Hindlimb muscle (tissue), 1 donor: ENCODE measurements at places on chromosomes 11 and 22.

- DNase-seq, result no peak
Observed at GRCh38 chr11:111456086-111456858, 55.9 kb downstream of the BTG4 start.

GRCh38 chr22:21677606-21678443 is 12.0 kb downstream of the PPIL2 start:
- DNase-seq, result no peak

- no peak for DNase-seq
Observed at GRCh38 chr11:19279451-19279850, 38.7 kb upstream of the E2F8 start.

GRCh38 chr11:129324533-129325175 is 51.0 kb upstream of the BARX2 start:
- DNase-seq, result no peak

DNA sequence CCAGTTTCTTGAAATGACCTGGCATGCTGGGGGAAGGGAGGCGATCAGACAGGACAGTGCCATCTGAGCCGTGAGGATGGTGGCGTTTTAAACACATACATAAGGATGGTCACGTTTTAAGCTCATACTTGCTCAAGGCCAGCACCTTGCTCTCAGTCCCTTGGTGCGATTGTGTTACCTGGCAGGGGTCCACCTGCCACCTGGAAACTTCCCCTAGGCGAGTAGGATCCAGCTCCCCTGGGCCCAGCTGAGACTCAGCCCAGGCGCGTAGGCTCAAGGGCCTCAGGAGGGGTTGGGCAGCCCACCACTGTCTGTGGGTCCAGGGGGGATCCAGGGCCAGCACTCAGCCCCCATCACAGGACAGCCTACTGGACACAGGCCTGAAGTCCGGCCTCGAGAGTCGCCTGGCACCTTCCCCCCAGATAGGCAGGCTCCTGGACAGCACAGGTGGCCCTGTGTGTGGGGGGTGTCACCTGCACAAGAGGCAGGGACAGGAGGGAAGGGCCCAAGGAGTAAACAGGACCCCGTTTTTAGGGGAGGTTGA is 185.8 kb downstream of the BRD1 start:
- DNase-seq, result no peak

- DNase-seq, result no peak
Observed at GRCh38 chr11:122033193-122033592, 82.8 kb downstream of the BLID start.

DNA sequence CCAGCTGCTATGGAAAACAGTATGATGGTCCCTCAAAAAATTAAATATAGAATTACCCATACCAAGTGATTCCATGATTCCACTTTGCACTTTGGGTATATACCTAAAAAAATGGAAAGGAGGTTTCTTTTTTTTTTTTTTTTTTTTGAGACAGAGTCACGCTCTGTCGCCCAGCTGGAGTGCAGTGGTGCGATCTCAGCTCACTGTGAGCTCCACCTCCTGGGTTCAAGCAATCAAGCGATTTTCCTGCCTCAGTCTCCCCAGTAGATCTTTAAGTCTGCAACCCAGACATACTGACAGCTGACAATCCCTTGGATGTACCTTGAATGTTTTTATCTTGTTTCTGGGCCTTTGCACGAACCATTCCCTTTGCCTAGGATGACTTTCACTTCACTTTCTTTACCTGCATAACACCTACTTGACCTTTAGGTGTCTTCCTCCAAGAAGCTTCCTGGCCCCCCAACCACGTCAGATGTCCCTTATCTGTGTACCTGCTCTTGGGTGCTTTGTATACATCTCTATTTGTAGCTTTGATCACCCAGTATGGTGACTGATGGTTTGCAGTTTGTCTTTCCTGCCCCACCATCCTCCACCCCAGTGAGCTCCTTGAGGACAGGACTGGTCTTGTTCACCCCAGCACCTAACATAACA is 11.6 kb downstream of the UCP3 start:
- no peak for DNase-seq

DNA sequence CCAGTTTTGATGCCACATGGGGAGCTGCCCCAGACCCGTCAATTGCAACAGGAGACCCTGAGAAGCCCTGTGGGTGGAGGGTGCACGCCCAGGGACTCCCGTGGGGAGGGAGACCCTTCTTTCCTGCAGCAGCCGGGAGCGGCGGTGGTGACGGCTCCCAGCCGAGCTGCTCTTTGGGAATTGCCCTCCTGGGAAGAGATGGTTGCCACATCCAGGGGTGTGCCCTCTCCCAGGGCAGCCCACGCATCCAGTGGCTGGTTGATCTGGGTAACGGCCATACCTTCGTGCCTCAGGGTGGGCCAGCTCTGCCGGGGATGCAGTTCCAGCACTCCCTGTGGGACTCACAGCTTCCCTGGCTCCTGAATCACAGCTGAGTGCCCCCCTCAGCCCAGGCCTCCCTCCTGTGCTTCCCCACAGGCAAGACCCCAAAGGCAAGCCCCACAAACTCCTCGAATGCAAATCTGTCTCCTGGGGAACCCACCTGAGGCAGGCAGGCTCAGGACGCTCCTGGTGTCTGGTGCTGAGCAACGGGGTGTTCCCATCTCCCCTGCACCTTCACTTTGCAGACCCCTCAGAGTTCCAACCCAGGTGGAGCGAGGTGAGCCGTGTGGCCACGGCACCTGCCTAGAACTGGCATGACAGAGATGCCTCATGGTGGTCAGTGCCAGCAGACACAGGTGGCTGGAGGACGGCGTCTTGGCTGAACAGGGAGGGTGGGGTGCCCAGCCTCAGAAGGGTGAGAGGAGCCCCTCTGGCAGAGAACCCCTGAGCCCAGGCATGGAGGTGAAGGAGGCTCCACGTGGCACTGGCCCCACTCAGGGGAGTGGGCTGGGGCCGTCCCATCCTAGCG is 1027.4 kb downstream of the BRD1 start:
- DNase-seq, result no peak

- no peak for DNase-seq
Observed at GRCh38 chr11:128939591-128939990, 3.1 kb downstream of the TP53AIP1 start.

DNA sequence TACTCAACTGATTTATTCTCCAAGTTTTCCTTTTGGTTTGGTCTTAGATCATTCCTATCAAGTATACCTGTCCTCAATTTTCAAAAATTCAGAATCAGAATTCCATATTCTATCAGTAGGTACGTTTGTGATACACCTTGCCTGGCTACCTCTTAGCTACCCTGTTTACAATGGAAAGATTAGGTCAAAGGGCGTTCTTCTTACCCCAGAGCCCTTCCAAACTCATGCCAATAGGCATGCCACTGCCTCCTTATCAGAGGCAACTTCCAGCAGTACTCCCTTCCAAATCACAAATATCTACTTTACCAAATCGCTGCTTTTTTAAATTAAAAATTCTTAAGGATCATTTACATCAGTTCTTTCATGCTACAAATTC is 1.0 kb downstream of the PATL1 start:
- no peak for DNase-seq

GRCh38 chr11:128262463-128263345 is 324.7 kb downstream of the ETS1 start:
- DNase-seq, result no peak

GRCh38 chr11:99343117-99343516 is 322.4 kb downstream of the CNTN5 start:
- DNase-seq, result no peak

DNA sequence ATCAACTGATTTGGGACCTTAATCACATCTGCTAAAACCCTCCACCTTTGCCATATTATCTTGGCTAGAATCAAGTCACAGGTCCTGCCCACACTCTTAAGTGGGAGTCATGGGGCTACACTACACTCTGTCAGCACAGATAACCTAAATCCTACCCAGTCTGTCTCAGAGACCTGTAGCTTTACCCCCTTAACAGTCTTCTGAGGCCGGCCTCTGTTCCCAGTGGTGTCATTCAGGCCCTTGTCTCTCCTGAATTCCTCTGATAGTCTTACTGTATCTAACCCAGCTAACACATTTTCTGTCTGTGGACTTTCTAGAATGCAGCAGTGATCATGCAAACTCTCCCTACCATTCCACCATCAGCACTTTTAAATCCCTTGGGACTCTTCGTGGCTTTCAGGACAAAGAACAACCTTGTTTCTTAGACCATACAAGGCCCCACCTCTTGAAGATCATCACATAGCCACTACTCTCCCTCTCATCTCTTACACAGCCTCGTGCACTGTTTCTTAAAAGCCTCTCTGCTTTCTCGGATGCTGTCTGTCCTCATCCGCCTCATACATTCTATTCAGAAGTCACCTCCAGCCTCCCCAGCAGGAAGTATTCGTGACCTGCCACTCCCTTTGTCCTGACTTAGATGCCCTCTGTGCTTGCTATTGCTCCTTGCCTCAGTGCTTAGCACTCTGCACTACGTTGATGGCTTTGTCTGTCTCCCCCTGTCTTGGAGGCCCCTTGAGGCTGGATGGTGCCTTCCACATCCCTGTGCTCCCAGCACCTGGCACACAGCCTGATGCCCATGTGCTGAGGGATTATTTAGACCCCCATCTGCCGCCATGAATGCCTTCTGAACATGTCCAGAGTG is 57.9 kb downstream of the PANX1 start:
- no peak for DNase-seq

- DNase-seq, result no peak
Observed at GRCh38 chr22:49321477-49322055, 506.1 kb downstream of the BRD1 start.

GRCh38 chr11:61828379-61828628 is 204 bp downstream of the FADS2 start:
- no peak for DNase-seq

DNA sequence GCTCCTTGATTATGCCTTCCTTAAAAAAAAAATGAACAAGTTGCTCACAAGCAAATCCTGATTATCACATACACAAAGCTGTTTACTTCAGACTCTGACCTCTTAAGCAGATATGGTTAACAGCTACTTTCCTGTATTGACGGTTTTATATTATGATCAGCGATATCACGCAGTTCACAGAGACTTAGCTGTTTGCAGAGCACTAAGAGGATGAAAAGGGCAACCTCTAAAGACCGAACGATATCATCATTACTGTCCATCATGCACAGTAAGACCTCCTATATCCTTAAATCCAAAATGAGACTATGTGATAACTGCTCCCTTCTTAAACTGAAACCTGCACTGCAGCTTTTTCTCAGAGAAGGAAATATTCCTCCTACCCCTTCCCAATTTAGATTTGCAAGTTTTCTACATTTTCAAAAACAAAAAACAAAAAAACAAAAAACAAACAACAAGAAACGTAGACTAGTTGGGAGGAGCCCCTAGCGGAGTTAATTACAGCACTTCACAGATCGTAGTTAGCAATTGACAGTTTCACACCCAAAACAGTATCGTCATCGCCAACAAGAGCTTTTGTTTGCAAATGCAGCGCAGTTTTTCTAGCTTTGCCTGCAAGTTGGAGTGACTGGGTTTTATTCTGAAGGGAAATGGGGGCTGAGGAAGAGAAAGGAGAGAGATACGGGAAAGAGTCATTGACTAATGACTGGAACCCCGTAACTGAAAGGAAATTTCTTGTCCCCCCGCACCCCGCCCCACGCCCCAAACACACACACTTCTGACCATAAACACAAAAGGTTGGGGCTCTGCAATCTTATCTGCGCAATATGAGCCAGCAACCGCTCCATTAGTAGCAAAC is 1.2 kb downstream of the DDX6 start:
- peak; percentile 23 for DNase-seq

GRCh38 chr22:42648017-42648367 is 1.2 kb downstream of the CYB5R3 start:
- DNase-seq, result no peak

GRCh38 chr11:8313504-8314090 is 49.9 kb upstream of the LMO1 start:
- DNase-seq, result no peak

DNA sequence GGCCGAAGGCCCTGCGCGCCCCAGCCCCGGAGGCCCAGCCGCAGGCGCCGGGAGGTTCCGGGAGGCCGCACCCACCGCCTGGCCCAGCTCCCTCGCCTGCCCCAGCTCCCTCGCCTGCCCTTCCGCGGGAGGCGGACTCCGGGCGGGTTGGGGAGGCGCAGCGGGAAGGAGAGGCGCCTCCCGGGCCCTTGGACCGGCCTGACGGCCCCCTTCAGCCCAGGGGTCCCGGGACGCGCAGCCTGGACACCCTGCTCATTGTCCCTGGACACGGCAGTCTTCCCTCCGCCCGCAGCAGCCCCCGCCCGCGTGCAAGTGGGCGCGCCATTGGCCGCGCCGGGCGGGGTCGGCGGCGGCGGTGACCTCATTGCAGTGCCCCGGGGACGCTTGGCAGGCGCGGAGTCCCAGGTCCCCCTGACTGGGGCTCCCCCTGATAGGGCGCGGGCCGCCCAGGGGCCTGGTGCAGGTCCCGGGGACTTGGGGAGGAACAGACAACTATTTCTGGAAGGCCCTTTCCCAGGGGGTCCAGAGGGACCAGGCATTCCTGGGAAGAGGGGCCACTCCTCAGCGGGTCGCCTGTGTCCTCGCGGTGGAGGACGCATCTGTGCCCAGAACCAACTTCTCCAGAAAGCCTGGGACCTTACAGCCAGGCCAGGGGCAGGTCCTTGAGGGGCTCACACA is 501 bp downstream of the CD151 start:
- no peak for DNase-seq

DNA sequence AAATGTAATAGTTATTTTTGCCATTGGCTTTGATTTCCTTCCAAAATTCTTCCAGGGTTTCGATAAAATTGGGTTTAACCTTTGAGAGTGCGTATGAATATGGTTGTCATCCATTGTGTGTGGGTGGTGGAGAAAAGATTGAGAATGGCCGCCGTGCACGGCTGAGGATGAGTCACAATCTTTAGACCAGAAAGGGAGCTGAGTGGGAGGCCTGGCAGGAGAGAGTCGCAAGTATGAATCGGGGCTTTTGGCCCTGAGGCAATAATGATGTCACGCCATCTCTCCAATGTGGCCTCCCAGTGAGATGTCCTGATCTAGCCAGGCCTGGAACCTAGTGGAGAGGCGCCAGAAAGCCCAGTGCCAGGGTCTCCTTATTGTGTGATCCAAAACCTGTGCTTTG is 33.1 kb upstream of the SMPD1 start:
- peak; percentile 39 for DNase-seq

DNA sequence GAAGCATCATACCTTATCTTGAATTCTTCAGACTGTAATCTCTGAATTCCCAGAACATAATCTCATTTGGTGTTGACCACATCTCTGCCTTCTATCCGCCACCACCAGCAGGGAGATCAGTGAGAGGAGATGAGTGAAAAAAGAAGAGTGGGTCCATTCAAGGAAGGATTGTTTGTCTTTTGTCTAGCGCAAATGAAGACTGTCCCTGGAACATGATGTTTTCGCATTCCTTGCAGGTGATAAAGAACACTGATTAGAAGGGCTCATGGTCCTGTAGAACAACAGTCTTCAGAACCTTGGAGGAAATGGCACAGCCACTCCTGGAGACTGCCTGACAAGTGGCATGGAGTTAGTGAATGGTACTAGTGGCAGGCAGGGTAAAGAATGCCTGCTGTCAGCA is 869.6 kb downstream of the JRKL start:
- DNase-seq, result no peak
